ENCODE measurements at places on chromosomes 2 and 18.

- no peak for DNase-seq
Observed at GRCh38 chr2:62408241-62408677, 97.7 kb downstream of the TMEM17 start.

DNA sequence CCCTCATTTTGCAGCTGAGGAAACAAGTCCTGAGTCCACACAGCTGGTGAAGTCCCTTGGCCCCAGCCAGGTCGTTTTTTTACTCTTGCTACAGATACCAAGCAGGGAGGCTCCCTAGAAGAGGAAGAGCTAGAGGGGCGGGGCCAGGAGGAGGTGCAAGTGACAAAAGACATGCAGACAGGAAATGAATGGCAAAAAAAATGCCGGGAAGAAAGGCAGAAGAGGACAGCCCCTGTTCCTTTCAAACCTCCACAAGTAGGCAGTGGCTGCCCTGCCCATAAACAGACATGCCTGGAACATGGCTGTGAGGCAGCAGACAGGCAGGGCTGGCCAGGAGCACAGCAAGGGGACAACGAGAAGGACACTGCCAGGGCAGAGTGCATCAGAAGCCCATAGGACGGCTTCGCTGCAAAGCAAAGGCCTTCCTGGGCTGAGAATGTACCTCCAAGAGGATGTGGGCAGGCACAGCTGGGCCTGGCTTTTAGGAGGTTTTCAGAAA, 108.7 kb downstream of the ZBTB7C start:
- DNase-seq, result no peak

DNA sequence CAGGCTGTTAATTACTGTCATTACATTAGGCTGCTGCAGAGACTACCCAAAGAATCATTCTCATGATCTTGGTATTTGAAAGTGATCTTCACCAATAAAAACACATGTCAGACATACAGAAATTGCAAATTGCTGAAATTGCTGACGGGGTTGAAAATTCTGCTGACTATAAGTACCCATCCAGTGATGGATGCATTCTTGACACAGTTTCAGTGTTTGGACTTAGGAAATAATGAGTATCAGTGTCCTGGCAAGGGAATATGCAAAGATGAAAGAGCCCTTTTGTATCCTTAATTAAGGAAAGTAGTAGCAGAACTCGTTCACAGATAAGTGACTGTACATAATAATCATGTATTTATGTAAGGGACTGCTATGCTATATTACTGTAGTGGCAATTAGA, 221.1 kb upstream of the ATP5MC3 start:
- DNase-seq, result no peak

GRCh38 chr2:48496849-48497248, 33.1 kb upstream of the STON1 start:
- no peak for DNase-seq

GRCh38 chr2:64478502-64479230, 24.7 kb downstream of the LGALSL start:
- DNase-seq, result no peak

DNA sequence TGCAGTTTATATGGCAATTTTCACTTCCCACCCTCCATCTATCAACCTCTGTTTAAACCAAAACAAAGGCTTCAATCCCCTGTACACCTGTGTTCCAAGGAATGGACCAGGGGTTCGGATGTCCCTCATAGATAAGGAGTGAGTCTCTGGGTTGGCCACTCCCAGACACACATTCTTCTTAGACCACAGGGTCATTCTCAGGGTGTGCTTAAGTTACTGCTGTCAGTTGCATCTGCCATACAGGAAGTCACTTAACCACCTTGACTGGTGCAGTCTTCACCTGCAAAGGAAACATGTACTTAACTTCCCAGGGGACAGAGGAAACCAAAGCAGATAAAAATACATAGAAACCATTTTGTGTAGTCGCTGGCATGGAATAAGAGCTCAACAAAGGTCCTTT, 151.0 kb upstream of the NDUFV2 start:
- no peak for DNase-seq

DNA sequence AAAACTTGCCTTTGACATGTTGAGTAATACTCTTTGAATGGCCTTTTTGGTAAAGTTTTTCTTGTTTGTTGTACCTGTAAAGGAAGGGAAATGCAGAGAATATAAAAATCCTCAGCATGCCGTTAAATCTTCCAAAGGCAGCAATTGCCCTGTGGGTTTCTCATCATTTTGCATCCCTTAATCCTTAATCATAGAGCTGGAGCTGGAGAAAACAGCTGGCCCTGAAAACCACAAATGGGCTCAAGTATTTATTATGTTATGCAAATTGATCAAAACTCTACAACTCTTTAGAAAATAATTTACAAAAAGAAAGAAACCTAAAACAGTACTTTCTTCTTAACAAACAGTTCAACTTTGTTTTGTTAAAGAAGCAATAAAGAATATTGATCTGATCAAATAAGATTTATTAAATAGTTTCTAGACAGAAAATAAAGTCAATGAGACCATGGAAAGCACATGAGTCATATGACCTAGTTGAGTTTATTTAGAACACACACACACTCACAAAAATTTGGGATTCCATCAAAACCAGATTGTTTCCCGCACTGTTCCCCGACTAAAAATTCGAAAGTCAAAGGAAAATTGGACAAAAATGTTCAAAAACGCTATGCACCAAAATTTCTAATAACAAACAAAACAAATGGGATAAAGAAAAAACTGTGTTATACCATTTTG, 309.0 kb downstream of the GULP1 start:
- DNase-seq, result no peak

- DNase-seq, result no peak
Observed at GRCh38 chr18:43271593-43272432, 5.5 kb downstream of the SYT4 start.

DNA sequence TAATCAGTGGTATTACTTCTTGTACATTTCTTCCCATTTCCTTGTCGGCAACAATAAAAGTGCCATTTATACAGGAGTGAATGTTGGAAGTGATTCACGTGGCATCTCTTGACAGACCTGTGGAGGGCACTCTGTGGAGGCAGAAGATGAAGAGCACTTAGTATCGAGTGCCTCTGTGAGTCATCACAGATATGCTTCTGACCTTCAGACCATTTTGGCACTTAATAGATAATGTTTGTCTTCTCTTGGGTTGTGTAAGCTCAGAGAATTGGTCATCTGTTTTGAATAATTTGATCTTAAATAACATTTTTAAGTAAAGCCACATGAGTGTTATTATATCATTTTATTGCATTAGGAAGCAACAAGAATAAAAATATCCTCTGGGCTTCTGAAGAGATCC, 305.5 kb downstream of the PTPRM start:
- DNase-seq, result no peak

GRCh38 chr2:173996766-173997165, 31.6 kb upstream of the SP3 start:
- no peak for DNase-seq

DNA sequence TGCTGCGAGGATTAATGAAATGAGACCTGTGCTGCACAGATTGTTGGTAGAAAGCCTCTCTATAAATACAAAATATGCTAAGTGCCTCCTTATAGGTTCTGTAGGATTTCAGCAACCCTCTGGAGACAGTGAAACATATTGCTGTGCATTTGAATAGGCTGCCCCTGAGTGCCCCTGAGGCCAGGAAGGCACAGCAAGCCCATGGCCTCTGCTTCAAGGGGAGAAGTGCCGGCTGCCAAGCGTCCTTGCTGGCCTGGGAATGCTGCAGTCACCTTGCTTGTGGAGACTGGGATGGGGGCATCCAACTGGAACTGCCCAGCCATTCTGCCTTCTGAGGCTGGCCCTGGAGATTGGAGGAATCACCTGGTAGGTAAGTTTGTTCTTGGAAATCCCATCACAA, 397.2 kb upstream of the SMIM21 start:
- no peak for DNase-seq

DNA sequence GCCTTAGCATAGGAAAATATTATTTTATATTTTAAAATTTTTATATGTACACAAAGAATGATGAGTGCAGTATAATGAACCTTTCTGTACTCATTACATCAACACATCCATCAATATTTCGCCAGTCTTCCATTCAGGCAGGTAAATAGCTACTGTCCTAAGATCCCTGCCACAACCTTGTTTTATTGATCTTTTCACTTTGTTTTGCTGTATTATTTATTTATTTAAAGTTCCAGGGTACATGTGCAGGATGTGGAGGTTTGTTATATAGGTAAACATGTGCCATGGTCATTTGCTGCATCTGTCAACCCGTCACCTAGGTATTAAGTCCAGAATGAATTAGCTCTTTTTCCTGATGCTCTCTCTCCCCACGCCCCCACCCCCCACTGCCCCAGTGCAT, 64.6 kb downstream of the INHBB start:
- no peak for DNase-seq

DNA sequence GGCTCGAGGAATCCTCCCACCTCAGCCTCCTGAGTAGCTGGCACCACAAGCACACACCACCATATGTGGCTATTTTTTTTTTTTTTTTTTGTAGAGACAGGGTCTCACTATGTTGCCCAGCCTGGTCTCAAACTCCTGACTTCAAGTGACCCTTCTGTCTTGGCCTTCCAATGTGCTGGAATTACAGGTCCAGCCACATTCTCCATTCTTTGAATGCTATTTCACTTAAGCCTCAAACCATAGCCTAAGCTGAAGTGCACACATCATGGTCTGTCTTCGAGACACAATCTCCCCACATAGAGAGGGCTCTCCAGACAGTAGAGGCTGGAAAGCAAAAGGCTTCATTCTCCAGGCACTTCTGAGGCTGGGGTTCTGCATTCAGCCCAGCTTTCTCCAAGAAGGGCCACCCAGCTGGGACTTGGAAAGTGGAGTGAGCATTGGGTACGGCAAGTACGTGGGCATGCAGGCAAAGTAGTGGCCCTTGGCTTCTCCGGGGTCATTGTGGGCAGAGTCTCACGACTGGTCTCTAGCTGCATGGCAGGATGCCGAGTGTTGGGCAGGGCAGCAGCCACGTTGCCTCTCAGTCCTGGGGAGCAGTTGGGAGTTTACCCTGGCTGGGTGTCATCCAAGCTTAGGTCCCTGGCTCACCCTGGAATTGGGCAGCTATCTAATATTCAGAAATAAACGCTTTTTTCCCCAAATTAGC, 78.2 kb upstream of the SMAD7 start:
- no peak for DNase-seq

GRCh38 chr2:42905341-42906110, 113.1 kb upstream of the HAAO start:
- DNase-seq, result no peak

GRCh38 chr2:44934038-44934982, 7.2 kb upstream of the SIX3 start:
- DNase-seq, result no peak

GRCh38 chr2:225756198-225756597, 356.7 kb downstream of the NYAP2 start:
- no peak for DNase-seq

GRCh38 chr2:26936855-26937254, 33.6 kb upstream of the MAPRE3 start:
- no peak for DNase-seq

GRCh38 chr2:214103276-214104001, 307.4 kb upstream of the VWC2L start:
- DNase-seq, result no peak

- DNase-seq, result no peak
Observed at GRCh38 chr2:165899311-165899710, 54.3 kb downstream of the TTC21B start.

- DNase-seq, result no peak
Observed at GRCh38 chr2:171702781-171703556, 15.7 kb downstream of the DYNC1I2 start.

DNA sequence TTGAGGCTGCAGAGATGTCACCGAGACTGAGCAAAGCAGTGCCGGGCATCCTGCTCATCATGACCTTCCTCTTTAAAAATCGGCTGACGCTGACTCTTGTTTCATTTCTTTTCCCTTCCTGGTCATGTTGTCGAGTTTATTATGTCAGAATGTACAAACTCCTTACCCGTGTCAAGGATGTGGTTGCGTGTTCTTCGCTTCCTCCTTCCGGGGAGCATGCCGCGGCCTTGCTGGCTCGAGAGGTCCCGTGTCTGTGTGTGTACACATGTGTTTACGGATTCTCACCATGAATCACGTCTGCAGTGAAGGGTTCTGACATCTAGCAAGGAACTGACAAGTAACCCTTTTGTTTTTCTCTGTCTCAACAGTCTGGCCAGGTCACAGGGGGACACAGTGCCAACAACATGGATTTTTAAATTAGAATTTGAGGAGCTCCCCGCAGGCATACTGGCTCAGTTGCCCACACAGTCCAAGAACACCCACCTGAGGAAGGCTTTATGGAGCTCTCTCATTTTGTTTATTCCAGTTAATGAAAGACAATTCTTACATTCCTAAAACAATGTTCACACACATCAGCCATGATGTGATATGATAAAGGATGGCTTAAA, 60.2 kb downstream of the MYT1L start:
- DNase-seq, result no peak

GRCh38 chr2:30147196-30147714, 448 bp downstream of the YPEL5 start:
- no peak for DNase-seq

DNA sequence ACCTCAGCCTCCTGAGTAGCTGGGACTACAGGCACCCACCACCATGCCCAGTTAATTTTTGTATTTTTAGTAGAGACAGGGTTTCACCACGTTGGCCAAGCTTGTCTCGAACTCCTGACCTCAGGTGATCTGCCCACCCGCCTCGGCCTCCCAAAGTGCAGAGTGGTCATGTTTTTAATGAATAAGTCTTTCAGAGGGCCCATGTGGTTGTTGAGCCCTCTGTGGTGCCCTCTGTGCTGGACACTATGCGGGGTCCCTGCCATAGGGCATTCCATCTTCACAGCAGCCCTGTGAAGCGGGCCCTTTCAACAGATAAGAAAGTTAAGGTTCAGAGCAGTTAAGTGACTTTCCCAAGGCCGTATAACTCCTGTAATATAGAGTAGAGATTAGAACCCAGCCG, 25.9 kb downstream of the MYO7B start:
- DNase-seq, result no peak

DNA sequence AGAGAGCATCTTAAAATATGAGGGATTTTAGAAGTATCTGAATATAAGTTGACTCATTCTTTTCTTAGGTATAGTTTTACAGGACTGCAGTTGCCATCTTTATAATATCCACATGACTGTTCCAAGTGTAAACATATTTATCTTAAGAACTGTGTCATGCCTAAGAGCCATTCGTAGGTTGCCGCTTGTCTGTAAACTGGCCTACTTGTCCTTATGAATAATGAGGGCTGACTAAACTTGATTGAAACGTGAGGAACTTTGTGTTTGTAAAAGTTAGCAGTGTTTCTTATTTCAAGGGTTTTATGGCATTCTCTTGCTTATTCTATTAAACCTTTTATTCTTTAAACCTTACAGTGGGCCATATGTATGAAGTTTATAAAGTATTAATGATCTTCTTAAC, 99.6 kb downstream of the MAP3K20 start:
- DNase-seq, result no peak

DNA sequence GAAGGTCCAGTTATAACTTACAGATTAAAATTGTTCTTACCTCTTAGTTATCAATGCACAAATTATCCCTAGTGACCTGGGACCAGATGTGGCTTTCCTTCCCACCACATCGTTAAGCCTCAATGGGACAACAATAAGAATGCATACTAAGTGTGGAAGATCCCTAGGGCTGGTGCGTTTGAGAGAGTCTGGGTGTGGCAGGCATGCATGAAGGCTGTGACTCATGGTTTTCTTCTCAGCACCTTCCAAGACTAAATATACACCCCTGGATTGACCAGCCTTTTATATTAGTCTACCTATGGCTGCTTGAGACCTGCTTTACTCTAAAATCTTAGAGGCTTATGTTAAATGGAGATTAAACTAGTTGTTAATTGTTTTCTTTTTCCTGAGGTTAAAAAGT, 261.7 kb upstream of the SLC14A2 start:
- DNase-seq, result no peak

Measured in nucleus accumbens (tissue), 56 donors.